ENCODE measurements at places on chromosomes 4 and X.

DNA sequence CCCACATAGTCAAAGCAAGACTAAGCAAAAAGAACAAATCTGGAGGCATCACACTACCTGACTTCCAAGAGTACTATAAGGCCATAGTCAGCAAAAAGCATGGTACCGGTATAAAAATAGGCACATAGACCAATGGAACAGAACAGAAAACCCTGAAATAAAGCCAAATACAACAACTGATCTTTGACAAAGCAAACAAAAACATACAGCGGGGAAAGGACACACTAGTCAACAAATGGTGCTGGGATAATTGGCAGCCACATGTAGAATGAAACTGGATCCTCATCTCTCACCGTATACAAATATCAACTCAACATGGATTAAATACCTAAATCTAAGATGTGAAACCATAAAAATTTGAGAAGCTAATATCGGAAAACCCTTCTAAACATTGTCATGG, 819.3 kb upstream of the FRG1 start:
- no peak for DNase-seq

DNA sequence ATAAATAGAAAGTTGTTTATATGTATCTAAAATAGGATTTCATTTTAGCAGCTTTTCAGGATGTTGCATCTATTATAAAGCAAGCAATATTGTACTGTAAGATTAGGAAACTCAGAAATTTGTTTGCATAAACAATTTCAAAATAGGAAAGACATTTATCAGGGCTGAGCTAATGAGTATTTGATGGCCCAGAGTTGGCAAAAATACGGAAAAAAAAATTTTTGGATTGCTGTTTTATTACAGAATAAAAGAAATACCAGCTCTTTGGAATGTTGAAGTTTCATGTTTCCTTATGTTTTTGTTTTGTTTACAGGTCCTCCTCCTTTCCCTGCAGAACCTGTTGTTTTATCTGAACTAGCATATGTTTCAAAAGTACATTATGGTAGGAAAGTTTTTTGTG, 14.5 kb downstream of the ADAD1 start:
- no peak for DNase-seq

DNA sequence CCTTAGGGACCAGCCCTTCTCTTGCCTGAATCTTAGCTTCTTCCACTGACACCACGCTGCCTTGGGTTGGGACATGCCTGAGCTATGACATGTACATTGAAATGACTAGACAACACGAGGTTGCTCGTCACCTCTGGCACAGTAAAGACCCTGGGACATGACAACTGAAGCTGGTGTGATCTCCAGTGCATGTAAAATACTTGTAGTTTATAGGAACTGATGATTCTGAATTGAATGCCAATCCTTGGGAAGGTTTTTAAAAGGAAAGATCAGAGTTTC, 100.7 kb upstream of the PGRMC2 start:
- DNase-seq, result no peak

DNA sequence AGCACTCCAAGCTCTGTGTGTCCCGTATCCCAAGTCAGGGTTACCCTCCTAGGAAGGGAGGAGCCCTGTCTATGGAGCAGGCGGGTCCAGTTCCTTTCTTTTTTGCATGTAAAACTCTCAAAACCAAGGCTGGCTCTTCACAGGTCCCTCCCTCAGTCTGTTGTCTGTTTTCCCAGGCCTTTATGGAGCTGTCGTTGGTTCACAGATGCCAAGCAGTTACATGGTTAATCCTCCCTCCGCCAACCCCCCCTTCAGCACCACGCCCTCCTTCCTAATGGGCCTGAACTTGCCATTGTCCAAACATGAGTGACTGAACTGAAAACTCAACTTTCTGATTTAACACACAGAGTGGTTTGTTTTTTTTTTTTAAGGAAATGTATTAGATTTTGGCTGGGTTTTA, 148.3 kb downstream of the STOX2 start:
- DNase-seq, result no peak

- no peak for DNase-seq
Measured at GRCh38 chr4:123553279-123553678, 156.7 kb downstream of the SPRY1 start.

DNA sequence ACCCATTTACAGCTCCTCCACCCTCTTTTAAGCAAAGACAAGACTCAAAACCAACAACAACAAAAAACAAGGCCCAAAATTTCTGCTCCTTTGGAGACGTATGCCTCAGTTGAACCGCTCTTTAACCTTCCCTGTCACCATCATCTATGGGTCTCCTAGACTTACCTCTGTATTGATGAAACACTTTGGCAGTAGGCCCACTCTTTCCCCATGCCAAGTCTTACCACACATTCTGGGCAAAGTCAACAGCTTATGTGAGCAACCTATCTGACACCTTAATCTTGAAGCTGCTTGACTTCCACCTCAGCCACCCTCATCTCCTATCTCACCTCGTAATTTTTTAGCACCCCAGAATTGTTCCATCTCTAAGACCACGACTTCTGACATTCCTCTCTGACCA, 99.7 kb upstream of the CXorf66 start:
- no peak for DNase-seq

- no peak for DNase-seq
Measured at GRCh38 chr4:84484236-84484635, 14.9 kb downstream of the NKX6-1 start.

- no peak for DNase-seq
Measured at GRCh38 chr4:153808175-153808574, 19.3 kb upstream of the SFRP2 start.

DNA sequence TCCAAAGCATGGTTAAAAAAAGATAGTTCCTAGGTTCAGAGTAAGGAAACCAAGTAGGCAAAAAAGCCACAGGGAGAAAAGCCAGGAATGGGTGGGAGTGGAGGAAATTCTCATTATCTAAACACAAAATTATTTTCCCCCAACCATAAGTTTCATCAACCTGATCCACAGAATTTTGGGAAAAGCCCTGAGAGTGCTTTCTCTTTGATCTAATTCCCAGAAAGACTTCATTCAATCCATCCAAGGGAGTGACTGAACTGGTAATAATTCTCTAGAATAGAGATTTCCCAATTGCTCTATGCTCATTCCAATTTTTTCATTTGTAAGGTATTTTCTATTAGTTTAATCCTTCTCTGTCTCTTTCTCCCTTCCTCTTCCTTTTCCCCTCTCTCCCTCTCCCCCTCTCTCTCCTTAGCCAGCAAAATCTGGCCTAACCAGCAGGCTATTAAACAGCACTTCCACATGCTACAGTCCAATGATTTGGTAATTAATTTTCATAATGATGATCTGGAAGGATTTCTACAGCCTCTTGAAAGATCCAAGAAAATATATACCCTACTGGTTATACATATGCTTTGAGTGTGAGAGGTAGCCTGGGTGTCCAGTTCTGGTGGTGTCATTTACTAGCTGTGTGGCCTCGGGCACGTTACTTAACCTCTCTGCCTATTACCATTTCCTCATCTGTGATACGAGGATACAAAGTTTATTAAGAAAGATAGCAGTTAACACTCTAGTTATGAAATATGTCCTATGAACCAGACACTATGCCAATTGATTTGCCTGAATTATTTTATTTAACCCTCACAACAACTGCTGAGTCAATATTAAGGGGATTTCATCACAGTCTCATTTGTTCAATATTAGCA, 251.5 kb upstream of the RASGEF1B start:
- no peak for DNase-seq

DNA sequence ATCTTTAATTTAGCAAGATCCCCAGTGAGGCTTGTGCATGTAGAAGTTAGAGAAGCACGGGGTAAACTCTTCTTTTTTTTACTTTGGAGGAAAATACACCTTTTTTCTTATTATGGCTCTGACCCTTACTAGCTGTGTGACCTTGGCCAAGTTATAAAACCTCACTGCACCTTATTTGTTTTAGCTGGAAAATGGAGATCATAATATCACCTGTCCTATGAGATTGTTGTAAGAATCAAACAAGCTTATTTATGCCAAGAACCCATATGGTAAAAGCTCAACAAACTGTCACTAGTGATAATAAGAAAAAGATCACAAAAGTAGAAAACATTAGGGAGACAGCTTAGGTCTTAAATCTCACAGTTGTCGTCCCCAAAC, 126.6 kb downstream of the PTTG2 start:
- DNase-seq, result no peak

- DNase-seq, result no peak
Measured at GRCh38 chr4:154999950-155000578, 208.4 kb upstream of the NPY2R start.

GRCh38 chr4:61079427-61079826, 120.7 kb upstream of the ADGRL3 start:
- no peak for DNase-seq

- DNase-seq, result no peak
Measured at GRCh38 chrX:55710701-55711100, 6.8 kb upstream of the RRAGB start.

DNA sequence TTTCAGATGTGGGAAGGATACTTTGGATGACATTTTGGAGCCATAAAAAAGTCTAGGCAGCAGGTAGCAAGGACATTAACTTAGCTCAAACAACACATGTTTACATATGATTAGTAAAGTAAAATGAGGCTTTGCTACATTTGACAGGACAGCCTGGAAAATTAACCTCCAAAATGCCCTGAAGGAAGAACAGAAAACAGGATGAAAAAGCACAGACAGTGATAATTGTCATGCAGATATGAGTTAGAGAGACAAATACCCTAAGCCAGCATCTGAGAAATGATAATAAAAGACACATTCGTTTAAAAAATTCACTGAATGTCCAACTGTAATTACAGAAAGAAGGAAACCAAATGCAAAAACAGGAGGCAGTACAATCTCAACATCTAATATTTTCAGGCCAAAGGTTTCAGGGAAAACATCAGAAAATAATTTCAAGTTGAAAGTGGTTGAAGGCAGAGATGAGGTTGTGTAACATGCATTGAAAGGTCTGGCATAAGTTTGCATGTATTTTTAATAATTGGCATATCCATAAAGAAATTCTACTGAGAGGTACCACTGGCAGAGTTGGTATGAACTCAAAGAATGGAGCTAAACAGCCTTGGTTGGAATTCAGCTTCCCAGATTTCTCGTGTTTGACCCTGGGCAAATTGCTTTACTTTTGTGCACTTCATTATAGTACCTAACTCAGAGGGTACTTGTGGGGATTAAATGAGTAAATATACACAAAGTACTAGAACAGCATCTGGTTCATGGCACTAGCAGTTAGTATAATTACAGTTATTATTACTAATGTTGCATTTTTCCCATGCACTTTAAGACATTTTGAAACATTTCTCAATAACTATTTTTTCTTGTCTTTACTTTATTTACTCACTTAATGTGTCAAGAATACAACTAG, 54.4 kb upstream of the MAP9 start:
- no peak for DNase-seq

DNA sequence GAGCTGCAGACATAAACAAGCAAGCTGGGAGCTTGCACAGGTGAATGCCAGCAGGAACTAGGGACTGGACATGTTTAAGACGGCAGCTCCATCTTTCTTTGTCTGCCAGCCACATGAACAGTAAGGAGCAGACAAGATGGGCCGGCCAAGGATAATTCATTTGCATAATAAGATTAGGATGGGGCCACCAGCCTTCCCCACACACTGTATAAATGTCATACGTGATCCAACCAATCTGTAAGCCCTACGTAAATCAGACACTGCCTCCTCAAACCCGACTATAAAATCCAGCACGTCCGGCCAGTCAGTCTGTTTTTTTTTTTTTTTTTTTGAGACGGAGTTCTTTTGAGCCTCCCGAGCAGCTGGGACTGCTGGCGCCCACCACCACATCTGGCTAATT, 75.6 kb upstream of the BOD1L1 start:
- no peak for DNase-seq

DNA sequence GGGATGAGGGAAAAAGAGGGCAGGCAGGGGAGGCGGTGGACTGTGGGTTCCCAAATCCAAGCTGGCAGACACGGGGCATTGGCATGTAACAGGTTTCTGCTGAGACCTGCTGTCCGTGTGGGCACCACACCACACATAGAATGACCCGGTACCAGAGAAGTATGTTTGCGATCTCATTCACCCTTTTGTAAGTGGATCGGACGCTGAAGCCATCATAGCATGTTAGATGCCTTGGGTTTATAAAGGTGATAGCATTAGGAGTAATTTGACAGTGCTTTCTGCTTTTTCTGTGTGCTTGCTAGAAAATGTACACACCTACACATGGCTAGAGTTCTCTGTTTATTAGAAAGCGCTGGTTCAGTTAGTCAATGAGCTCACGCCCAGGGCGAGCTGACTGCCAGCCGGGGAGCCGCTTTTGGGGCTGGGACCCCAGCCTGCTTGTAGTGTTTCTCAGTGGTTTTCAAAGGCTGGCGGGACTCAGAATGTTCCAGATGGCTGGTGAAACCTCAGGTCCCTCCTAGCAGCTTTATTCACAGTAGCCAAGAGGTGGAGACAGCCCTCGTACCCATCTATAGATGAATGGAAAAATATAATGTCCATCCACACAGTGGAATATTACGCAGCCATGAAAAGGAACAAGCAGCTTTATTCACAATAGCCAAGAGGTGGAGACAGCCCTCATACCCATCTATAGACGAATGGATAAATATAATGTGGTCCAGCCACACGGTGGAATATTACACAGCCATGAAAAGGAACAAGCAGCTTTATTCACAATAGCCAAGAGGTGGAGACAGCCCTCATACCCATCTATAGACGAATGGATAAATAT, 579 bp downstream of the IL3RA start:
- DNase-seq, result no peak

GRCh38 chr4:9891740-9892139, 110.3 kb downstream of the DRD5 start:
- no peak for DNase-seq

- no peak for DNase-seq
Measured at GRCh38 chr4:165915215-165915614, 42.2 kb downstream of the TLL1 start.

DNA sequence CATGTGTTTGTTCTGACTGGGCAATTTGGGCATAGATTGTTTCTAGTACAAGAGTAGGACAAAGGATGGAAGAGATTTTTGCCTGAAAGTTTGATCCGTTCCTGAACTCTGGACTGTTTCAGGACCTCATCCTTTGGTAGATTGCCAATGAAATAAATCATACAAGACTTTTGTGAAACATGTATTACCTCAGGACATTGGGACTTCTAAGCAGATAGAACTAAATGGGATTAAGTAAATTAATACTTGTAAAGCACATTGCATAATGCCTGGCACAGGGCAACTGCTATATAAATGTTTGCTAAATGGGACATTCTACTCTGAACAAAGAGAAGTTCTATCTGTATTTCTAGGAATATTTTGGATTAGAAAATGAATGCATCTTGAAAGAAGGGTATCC, 164.8 kb upstream of the RPS6KA3 start:
- no peak for DNase-seq

- DNase-seq, result no peak
Measured at GRCh38 chrX:150574559-150575418, 6.4 kb downstream of the MTM1 start.

GRCh38 chr4:24971192-24971591, 58.4 kb upstream of the CCDC149 start:
- no peak for DNase-seq

DNA sequence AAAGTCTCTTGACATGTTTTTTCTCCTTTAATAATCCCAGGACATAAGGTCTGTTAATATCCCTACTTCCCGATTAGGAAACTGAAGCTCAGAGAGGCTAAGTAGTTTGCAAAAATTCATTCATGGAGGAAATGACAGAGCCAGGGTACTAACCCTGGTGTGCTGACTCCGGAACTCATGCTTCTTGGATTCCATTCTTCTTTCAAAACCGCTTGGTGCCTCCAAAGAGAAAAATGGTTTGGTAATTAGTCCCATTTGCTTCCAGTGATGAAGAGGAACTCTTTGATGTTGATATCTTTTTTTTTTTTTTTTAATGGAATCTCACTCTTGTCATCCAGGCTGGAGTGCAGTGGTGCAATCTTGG, 146.9 kb downstream of the PALLD start:
- DNase-seq, result no peak

Measured in activated CD4-positive, alpha-beta T cell treated with anti-CD3 and anti-CD28 coated beads, Interleukin-2, amount 50 U/mL, for 24 hours (primary cell).